ENCODE measurements at places on chromosomes 4 and X. TPM values are rescaled to one million over a fixed set of nuclear protein-coding genes. Genes with fewer than 3 reads are reported as not detected.
A peak's percentile ranks its signal among the peaks of the same experiment; 100 is the strongest.

Gene STAP1
- 3.5 TPM for total RNA-seq

Gene TRIM2
- 15.4 TPM for total RNA-seq

Gene TSC22D3
- total RNA-seq = 68.7 TPM

Gene MAGEA2B
- total RNA-seq = 0.97 TPM

GRCh38 chrX:79325263-79325958 is 41.7 kb downstream of the ITM2A start:
- DNase-seq = no peak

DNA sequence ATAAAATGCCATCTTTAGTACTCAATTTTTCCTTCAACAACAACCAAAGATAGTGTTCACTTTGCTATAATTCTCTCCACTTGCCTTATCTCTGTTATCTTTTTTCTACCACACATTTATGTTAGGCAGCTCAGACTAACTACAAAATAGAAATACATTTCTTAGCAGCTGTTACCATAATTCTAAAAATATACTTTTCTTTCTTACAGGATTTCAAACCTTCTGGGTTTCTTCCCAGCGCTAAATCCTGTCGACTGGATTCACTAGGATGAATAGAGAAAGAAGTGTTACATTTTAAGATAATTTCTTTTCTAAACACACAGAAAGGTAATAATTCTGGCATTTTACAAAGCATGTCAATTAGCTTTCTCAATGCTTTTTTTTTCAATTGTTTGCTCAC is 105.5 kb upstream of the GK2 start:
- DNase-seq = no peak

GRCh38 chr4:121688701-121689100 is 8.1 kb downstream of the ANXA5 start:
- DNase-seq = no peak

- no peak for DNase-seq
Observed at GRCh38 chr4:36349938-36350549, 68.6 kb downstream of the DTHD1 start.

- DNase-seq = no peak
Observed at GRCh38 chrX:19107035-19107434, 15.2 kb downstream of the ADGRG2 start.

DNA sequence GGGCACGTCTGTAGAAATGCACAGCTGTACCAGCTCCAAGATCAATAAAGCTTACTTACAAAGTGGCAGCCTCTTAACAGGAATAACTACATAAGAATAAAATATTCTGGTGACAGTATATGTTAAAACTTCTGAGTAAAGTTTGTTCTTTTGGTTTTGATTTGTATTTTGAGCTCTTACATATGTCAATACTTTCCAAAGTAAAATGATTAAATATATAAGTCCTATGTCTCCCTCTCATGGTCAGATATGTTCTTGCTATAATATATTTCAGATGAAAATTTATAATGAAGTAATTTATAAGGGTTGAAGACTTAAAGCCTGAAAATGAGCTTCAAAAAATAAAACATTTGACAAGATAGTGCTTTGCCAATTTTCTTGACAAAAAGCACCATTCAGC is 254.4 kb downstream of the NPFFR2 start:
- DNase-seq = no peak

GRCh38 chrX:17046478-17047097 is 100.1 kb downstream of the REPS2 start:
- DNase-seq = peak; percentile 59

DNA sequence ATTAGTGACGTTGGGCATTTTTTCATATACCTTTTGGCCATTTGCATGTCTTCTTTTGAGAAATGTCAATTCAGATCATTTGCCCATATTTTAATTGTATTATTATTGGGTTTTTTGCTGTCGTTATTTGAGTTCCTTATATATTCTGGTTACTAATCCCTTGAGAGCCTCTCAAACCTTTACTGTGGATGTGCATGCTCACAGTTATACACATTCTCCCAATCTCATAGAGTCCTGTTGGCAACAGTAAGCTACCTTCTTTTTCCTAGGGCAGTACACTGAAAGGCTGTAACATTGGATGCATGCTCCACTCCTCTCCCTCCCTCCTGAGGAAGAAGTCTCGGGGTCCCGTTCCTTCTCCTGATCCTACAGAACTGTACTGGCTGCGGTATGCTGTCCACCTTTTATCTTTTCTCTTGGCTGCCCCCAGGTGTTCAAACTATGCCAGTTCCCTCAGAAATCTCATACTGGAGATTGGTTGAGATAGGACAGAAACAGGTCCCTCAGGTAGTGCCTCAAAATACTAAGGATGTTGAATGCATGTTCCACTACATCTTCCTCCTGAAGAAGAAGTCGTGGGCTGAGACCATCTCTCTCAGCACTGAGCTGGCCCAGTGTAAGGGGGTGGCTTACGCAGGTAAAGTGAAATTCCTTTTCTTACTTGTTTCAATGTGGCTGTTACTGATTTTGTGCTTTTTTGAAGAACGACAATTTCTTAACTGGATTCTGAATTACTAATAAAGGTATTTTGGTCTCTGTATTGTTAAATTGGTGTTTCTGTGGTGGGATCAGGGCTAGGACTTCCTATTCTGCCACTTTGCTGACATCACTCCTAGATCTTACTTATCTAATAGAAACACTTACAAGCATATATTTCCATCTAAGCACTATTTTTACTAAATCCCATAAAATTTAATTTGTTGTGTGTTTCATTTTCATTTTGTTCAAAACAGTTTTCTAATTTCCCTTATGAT is 145.4 kb upstream of the HUWE1 start:
- DNase-seq = peak; percentile 42

DNA sequence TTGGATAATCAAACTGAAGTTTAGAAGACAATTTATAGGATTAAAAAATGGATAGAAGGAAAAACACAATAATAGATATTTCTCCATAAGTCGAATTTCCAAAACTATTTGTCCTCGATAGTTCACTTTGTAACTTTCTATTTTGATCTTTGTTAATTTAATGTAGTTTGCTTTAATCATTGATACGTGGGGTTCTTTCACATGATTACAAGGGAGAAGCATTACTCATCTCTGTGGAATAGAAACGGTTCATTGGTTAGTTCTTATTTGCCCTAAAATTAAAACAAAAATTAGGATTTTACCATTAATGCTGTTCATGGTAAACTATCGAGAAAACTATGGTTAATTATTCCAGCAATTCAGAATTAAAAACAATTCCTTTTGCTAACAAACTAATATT is 2.1 kb downstream of the TET2 start:
- no peak for DNase-seq

DNA sequence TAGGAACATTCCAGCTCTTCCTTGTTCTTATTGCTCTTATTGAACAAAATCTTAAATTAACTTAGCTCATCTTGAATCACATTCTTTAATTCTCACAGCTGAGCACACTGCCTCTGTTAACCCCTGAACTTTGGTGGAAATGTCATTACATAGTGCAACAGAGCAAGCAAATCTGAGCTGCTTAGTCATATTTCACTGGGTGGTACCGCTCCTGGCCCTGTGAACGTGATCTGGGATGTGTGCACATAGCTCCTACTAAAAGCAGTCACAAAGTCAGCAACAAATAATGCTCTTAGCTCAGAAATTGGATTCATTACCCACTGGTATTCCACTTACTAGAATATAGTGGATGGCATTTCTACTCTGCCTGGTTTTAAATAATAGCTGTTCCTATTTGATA is 27.9 kb downstream of the ARHGEF6 start:
- no peak for DNase-seq

Measured in endothelial cell (in vitro differentiated cells).